ENCODE measurements at places on chromosomes 4 and X.

GRCh38 chr4:118732591-118733330 is 47.6 kb downstream of the METTL14 start:
- no peak for DNase-seq

DNA sequence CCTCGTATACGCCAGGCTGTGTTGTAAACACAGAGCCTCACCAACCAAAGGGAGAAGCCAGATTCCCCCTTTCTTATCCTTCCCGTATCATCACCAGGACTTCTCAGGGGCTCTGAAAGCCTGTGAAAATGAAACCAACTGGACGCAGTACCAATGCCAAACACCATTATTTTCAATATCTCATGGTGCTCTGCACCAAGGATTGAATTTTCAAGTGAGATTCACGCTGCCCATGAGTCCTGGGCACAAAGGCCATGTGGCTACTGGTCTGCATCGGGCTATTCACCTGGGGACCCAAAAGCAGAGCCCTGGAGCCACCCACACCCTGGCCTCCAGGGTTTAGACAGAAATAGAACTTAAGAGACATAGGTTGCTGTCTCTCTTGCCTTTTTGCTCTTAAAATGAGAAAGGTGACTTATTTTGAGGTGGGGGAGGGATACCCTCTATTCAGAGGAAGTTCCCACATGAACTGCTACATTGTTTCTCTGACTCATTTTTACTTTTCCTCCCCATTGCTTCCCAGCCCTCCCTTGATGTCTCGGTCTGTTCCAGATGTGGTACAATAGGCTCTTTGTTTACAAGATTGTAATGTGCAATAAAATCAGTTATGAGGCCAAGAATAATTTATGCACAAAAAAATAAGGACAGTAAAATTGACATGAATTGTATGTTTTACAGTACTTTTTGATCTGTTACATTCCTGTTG is 55.4 kb downstream of the MAML3 start:
- no peak for DNase-seq

- no peak for DNase-seq
Measured at GRCh38 chr4:54100595-54101189, 729 bp downstream of the GSX2 start.

DNA sequence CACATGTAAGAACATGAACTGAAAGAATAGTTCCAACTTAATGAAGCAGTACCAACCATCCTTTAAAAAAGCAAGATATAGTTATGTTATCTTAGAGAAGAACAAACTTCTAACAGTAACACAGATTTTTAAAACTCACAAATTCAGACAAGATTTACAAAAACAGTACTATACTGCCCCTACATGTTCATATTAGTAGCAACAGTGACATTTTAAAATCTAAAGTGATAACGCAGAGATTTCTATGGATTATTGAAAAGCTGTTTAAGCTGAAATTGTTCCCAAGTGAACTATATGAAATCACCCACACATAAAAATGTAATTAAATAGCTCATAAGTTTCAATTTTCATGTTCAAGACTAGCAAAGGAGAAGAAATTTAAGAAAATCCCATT is 166.0 kb downstream of the FBXW7 start:
- no peak for DNase-seq

- no peak for DNase-seq
Measured at GRCh38 chr4:111991797-111992196, 153.5 kb upstream of the FAM241A start.

DNA sequence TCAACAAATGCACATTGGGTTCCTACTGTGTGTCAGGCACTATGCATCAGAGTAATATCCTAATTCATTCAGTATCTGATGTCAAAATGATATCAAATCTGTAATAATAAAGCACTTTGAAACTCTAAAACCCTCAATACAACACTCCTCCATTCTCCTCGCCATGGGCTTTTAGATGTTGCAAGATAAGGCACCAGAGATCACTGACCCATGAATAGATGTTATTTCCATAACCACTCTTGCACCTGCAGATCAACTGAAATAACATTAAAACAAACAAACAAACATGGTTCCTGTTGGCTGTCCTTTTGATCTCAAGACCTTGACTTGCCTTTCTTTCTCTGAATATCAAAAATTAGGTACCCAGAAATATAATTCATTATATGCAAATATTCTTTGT is 100.2 kb downstream of the MAB21L2 start:
- DNase-seq, result no peak

GRCh38 chrX:30513284-30513683 is 64.3 kb downstream of the TASL start:
- no peak for DNase-seq

- DNase-seq, result no peak
Measured at GRCh38 chr4:38157592-38157991, 197.4 kb downstream of the PTTG2 start.

DNA sequence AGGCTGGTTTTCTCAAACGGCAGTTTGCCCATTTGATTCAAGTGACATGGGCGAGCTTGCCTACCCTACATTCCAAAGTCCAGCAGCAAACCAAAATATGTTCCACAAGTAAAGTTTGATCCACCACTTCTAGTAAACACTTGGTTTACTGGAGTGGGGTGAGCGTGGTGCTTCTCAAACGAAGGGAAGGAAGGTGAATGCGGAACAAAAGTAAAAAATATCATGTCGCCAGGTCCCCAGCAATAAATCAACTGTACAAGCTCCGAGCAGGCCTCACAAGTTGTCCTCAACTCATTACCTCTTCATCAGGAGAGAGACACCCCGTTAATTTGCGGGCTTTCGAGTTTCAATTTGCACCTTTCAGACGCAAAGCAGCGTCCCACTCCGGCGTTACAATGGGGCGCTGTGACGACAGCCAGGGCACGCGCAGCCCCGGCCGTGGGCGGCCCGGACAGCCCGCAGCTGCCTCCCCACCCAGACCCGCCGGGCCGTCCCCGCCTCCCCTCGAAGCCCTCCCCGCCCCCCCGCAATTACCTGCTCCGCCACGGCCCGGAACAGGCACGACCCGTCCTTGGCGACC is 1.0 kb downstream of the OTUD4 start:
- peak; percentile 54 for DNase-seq

DNA sequence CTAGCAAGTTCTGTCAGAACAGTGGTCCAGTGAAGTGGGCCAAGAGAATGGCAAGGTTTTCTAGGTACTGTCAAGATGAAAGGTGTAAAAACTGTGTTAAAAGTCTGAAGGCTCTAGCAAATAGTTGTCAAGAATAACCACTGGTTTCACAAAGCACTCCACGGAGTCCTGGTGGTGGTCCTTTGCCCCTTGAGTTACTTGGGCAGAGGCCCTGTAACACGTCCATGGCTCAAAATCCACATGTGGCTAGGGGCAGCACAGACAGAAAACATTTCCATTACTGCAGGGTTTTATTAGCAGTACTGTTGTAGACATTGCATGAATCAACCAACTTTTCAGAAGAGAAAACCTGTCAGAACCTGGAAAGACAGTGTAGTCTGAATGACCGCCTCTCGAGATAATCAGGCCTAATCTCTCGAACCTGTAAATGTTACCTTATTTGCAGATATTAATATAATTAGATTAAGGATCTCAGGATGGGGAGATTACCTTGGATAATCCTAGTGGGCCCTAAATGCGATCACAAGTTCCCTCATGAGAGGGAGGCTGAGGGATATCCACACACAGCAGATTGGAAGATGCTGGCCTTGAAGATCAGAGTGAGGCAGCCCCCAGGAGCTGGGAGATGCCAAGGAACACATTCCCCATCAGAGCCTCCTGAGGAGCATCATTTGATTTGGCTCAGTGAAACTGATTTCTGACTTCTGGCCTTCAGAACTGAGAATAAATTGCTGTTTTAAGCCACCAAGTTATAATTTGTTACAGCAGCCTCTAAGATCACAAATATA is 34.7 kb downstream of the ERVMER34-1 start:
- DNase-seq, result no peak

DNA sequence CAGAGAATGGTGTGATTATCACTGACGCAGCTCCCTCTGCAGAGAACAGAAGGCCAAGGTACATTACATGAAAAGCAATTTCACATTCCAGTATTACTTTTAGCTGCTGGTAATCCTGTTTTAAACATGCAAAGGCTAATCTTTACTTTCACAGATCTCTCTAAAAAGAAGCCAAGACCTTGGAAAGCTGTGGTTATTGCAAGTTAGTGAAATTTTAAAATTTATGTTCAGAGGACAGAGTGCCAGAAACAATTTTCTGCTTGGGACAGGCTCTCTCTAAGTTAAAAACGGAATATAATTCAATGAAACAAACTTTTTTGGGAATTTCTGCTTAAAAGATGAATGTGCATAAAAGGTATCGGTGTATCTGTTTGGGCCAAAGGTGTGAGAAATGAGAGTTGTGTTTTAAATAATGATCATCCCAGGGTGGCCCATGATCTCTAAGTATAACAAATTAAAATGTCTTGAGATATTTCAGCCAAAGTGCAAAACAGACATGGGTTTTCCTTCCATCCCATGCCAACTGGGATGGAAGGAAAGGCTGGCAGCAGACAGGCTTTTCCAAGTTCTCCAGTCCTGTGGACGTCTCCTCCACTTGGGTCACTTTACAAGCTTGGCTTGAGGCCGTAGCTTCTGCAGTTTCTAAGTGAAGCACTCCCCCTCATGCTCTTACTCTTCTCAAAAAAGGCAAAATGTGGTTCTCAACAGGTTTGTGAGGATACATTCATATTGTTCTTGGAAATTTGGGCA is 118.0 kb downstream of the DRD5 start:
- DNase-seq, result no peak

DNA sequence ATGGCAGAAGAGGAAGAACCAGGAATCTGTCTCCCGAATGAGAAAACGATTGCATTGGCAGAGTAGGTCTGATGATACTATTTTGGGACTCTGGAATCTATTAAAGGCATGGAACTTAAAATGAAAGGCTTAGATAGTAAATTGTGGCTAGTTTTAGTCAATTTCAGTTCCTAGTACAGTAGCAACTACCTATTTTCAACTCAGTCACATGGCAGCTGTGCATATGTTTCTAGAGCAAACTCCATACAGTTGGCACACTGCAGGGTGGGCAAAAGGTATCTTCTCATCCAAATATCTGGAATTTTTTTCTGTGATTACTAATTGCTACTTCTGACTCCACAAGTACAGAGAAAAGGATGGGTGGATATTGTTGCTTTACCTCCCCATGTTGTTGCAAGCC is 663.6 kb downstream of the PCDH7 start:
- DNase-seq, result no peak

DNA sequence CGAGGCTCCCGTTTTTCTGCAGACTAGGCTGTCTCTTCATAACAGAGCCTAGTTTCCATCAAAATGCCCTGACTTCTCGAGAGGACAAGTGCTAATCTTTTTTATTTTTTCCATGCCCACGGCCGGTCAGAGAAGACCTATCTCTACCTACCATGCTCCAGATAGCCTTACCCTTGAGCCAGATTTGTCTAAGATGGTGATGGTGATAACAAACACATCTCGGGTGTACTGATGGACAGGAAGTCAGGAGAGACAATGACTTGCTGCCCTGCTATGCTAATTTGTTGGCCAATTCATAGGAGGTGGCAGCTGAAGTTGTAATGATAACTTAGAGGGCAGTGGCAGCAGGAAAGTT is 42.2 kb upstream of the NKRF start:
- no peak for DNase-seq

GRCh38 chrX:8846266-8846665 is 45.1 kb upstream of the FAM9A start:
- no peak for DNase-seq

- peak; percentile 53 for DNase-seq
Measured at GRCh38 chrX:2183193-2183725, 317.5 kb downstream of the DHRSX start.

DNA sequence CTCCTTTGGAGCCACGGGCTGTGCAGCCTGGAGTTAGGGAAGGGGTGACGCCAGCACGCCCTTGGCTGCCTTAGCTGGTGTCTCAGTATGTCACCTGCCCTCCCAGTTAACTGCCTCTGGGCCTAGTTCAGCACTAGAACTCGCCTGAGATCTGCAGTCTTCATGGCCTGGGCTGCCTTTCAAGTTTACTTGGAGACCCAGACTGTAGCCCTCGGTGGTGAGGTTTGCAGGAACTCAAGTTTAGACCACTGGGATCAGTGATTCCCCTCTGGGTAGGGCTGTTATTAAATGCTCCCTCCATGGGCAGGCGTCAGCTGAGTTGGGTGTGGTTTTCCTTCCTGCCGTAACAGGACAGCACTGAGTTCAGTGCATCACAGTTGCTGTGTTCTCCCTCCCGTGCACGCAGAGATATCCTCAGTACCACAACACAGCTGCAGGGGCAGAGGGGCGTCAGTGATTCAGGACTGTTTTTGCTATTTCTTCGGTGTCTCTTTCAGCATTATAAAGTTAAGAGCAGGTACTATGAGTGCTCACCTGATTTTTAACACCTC is 30.5 kb downstream of the PLAC8 start:
- peak; percentile 11 for DNase-seq

DNA sequence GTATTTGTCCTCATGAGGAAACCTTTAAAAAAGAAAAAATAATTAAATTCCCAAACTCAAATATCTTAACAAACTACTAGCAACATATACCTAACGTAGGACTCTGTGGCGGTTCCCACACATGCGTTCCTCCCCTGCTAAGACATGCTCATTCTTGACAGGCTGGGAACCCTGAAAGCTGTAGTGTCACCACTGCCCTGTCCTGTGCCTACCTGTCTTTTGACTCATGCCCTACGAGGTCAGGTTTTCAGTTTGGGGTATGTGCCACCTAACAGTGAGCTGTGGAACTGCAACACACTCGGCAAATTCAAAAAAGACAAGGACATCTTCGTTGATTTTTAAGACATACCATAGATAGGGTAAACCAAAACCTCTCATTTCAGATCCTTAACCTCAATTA is 17.8 kb downstream of the IDS start:
- peak; percentile 41 for DNase-seq

All from mesendoderm (in vitro differentiated cells).